ENCODE measurements at places on chromosomes 2 and 18. TPM values are rescaled to one million over a fixed set of nuclear protein-coding genes. Genes with fewer than 3 reads are reported as not detected.

- DNase-seq: no peak
These were observed 7.7 kb upstream of the SP140L start for GRCh38 chr2:230319211-230319862.

The MARCHF7 gene
- 155 TPM for total RNA-seq

The TOGARAM2 gene
- total RNA-seq: not detected

DNA sequence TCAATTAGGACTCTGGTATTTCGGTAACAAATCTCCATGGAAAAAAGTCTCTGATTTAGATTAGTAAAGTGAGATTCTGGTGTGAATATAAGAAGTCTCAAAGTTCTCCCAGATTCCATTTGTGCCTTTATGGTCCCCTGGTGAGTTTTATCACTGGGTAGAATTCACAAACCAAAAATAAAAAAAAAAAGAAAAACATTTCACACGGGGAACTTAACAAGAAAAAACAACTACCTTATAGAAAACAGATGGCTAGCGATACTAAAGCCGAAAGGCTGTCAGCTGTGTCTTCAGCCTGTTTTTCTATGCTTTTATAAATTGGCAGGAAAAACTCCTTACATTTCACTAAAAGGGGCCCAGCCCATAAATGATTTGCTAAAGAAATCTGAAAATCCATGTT is 50.6 kb downstream of the COL5A2 start:
- no peak for DNase-seq

GRCh38 chr18:51941999-51942398 is 398.0 kb upstream of the DCC start:
- no peak for DNase-seq

DNA sequence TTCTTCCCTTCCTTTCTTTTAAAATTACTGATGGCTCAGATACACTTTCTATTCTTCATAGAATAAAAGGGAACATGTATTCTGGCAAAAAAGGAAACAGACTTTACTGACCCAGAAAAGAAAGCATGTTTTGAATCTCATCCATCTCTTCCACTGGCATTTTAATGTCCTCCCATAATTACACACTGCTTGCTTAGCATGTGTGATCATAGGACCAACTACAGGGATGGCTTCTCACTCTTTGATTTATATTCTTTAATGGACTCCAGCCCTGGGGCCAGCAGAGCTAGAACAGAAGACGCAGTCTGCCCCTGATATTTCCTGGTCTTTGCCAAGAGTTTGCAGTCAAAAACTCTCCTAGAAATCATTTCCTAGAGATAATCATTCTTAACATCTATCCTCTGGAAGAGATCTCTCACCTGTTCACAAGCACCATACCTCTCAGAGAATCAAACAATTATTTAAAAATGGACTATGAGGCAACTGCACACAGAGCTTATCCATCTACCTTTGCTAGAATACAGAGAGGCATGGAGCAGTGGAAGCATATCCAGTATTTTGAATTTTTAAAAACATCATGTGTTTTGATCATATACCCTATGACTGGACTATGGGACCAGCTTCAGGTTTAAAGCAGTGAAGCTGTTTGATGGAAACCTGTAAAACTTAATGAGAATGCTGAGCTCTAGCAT is 429.1 kb downstream of the NRXN1 start:
- no peak for DNase-seq

The TDRD15 gene
- total RNA-seq: not detected

- DNase-seq: no peak
These were observed 292.7 kb downstream of the ERBB4 start for GRCh38 chr2:212245880-212246279.

The ST6GAL2 gene
- 1.4 TPM for total RNA-seq

The RFTN2 gene
- under 0.01 TPM for total RNA-seq

- DNase-seq: peak; percentile 76
These were observed 150.8 kb downstream of the PXDN start for GRCh38 chr2:1593371-1594122.

GRCh38 chr2:65471409-65471808 is 39.0 kb upstream of the SPRED2 start:
- no peak for DNase-seq

DNA sequence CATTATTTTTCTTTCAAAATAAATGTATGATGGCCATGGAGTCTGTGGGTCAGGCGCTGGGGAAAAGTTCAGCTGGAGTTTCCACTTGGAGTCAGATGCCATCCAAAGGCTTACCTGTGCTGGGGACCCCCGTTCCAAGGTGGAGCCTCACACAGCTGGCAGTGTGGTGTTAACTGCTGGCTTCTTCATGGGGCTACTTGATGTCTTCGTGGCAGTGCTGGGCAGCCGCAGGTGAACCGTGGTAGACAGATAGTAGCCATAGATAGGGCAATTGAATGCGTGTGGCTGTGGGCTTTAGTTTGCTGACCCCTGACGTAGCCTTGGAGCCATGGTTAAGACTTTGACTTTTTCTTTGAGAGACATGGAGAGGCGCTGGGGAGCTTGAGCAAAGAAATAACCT is 83.1 kb downstream of the HS6ST1 start:
- DNase-seq: no peak

The KCNG2 gene
- total RNA-seq: not detected

GRCh38 chr2:44291281-44292248 is 16.3 kb downstream of the SLC3A1 start:
- DNase-seq: peak; percentile 100

Measured in renal cortical epithelial cell (primary cell).